ENCODE measurements at places on chromosomes 13 and 19. TPM values are rescaled to one million over a fixed set of nuclear protein-coding genes. Genes with fewer than 3 reads are reported as not detected.
A peak's percentile ranks its signal among the peaks of the same experiment; 100 is the strongest.

CABP5 gene
- not detected for total RNA-seq

ZNF154 gene
- 3.3 TPM for total RNA-seq

DNA sequence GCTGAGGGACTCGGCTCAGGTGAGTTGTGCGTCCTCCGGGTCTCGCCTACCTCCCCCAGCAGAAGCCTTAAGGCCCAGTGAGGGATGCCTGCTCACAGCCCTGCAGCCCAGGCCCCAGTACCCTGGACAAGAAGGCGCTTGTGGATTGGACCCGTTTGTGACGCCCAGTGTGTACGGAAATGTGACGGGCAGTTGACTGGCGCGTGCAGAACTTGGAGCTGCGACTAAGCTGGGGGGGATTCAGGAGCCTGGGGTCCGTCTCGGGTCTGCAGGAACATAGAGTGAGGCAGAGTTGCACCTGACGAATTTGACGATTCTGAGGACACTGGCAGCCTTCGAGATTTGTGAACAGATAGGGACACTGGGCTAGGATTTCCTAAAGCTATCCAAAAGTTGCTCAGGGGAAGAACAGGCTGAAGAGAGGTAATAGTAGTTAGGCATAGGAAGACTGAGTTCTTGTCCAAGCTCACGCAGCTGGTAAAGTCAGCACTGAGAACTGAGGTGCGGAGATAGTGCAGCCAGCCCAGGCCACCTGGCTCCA, 519 bp downstream of the ZNF551 start:
- H3K4me3 ChIP-seq = peak overlapping the region; percentile 100
- DNase-seq = no peak
- H3K27ac ChIP-seq = peak overlapping the region; percentile 58
- no peaks in the 10 kb centered on the region for H3K27me3 ChIP-seq
- peaks cover 27% of the 10 kb centered on the region for H3K36me3 ChIP-seq
- H3K4me1 ChIP-seq = no peaks in the 10 kb centered on the region

GRCh38 chr19:32404933-32405430, 588 bp upstream of the DPY19L3 start:
- peak; percentile 81 for DNase-seq
- H3K4me3 ChIP-seq = peak overlapping the region; percentile 99
- peaks cover 5% of the 10 kb centered on the region for H3K36me3 ChIP-seq
- H3K27me3 ChIP-seq = no peaks in the 10 kb centered on the region
- H3K4me1 ChIP-seq = peaks cover 22% of the 10 kb centered on the region
- H3K27ac ChIP-seq = peak overlapping the region; percentile 100

FAM216B gene
- total RNA-seq = 22.0 TPM

GPR4 gene
- 6.2 TPM for total RNA-seq

GRCh38 chr13:46595136-46595884, 42.3 kb downstream of the LRCH1 start:
- H3K4me3 ChIP-seq = no peak overlapping the region
- H3K27me3 ChIP-seq = no peaks in the 10 kb centered on the region
- H3K4me1 ChIP-seq = peaks cover 40% of the 10 kb centered on the region

GRCh38 chr19:49057636-49058234, at the start of gene CGB7:
TSS of gene CGB7 (minus strand) at chr19:49057749. CDS start at chr19:49055375, 2,374 bp downstream.
- no peaks in the 10 kb centered on the region for H3K4me1 ChIP-seq
- peak within 1 kb of the TSS; percentile 38 for H3K4me3 ChIP-seq
- H3K36me3 ChIP-seq = no peaks in the 10 kb centered on the region
- peak; percentile 63 for DNase-seq
- H3K27ac ChIP-seq = no peak within 1 kb of the TSS

ZNF723 gene
- not detected for total RNA-seq

- H3K4me3 ChIP-seq = no peak overlapping the region
- H3K27me3 ChIP-seq = no peaks in the 10 kb centered on the region
- H3K36me3 ChIP-seq = no peaks in the 10 kb centered on the region
- no peak for DNase-seq
Observed at GRCh38 chr19:27858981-27859581, 1353.9 kb downstream of the UQCRFS1 start.

OVOL3 gene
- total RNA-seq = not detected

DNA sequence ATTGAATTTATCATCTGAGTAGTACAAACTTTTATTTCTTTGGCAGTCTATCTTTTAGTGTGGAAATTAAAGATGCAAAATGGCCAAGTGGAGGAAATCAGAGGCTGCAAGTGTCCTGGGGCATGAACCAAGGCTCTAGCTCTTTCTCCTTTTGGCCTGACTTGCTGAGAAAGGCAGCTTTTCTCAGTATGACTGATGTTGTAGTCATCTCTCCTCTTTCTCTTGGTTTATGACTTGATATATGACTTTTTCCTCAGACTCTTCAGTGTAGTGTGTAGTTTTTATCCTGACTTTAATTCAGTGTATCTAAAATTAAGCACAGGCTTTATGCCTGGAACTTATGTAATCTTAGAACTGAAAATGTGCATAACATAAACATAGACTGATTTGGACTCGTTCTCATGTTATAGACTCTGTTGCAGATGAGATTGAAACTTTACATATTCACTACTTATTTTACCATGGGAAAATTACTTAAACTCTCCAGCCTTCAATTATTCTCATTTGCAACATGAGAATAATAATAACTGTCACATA, 65.7 kb downstream of the SLITRK5 start:
- no peaks in the 10 kb centered on the region for H3K27me3 ChIP-seq
- no peak for DNase-seq
- H3K4me1 ChIP-seq = no peaks in the 10 kb centered on the region
- no peak overlapping the region for H3K27ac ChIP-seq

DNA sequence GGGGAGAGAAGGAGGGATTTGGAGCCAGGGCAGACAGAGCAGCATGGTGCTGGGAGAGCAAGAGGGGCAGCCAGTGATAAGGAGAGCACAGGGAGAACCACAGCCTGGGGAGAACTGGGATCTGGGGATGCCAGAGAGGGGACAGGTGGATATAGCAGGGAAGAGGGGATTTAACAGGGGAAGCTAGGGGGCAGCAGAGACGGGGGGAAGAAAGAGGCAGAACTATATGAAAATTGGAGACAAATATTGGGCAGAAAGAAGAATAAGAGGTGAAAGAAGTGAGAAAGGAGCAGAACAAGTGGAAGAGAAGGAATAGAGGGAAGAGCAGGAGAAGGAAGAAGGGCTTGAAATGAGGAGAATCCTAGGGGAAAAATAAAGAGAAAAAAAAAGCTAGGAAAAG, 6.5 kb upstream of the ZNF528 start:
- no peak overlapping the region for H3K4me3 ChIP-seq
- no peak overlapping the region for H3K27ac ChIP-seq
- peaks cover 13% of the 10 kb centered on the region for H3K36me3 ChIP-seq
- no peak for DNase-seq
- H3K4me1 ChIP-seq = no peaks in the 10 kb centered on the region
- H3K27me3 ChIP-seq = no peaks in the 10 kb centered on the region

TM9SF2 gene
- 60.6 TPM for total RNA-seq

DNA sequence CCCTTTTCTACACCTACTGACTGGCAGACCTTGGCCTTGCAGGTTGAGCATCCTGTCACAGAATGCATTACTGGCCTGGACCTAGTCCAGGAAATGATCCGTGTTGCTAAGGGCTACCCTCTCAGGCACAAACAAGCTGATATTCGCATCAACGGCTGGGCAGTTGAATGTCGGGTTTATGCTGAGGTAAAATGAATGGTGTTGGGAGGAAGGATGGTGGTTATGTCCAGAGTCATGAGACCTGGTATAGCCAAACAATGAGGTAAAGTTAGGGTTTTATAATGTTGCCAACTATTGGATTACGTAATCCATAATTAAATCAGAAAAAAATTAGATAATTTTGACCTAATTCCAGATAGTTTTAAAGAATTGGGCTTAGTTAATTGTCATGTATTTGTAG, 212.5 kb downstream of the PCCA start:
- H3K36me3 ChIP-seq = no peaks in the 10 kb centered on the region
- no peak overlapping the region for H3K4me3 ChIP-seq
- H3K4me1 ChIP-seq = no peaks in the 10 kb centered on the region
- no peaks in the 10 kb centered on the region for H3K27me3 ChIP-seq
- H3K27ac ChIP-seq = no peak overlapping the region

DNA sequence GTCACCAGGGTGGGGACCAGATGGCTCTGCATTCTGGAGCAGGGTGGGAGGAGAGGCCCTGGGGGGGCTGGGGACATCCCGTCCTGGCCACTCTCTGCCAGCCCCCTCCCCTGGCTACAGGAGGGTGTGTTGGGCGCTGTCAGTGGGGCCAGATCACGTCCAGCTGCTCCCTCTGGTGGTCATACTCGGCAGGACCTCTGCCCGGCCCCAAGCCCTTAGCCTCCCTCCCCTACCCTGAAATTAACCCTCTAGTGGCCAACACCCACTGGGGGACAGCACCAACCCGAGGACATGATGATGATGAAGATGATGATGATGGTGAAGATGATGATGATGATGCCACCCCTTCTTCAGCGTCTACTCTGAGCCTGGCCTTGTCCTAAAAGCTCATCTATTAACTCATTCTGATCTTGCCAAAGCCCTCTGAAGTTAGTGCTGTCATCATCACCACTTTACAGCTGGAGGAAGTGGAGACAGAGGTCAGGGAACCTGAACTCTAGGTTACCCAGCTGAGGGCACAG, 590 bp upstream of the LGI4 start:
- no peaks in the 10 kb centered on the region for H3K27me3 ChIP-seq
- peaks cover 65% of the 10 kb centered on the region for H3K4me1 ChIP-seq
- peak; percentile 78 for DNase-seq
- no peaks in the 10 kb centered on the region for H3K36me3 ChIP-seq
- peak overlapping the region; percentile 82 for H3K27ac ChIP-seq

- peak overlapping the region; percentile 48 for H3K27ac ChIP-seq
- no peaks in the 10 kb centered on the region for H3K36me3 ChIP-seq
Observed at GRCh38 chr13:30848332-30849027, 57.6 kb upstream of the MEDAG start.

TNFSF9 gene
- total RNA-seq = not detected

GRCh38 chr19:29675650-29676186, 10.5 kb downstream of the PLEKHF1 start:
- H3K27me3 ChIP-seq = no peaks in the 10 kb centered on the region
- H3K36me3 ChIP-seq = peaks cover 45% of the 10 kb centered on the region
- DNase-seq = no peak
- no peak overlapping the region for H3K4me3 ChIP-seq
- H3K4me1 ChIP-seq = peaks cover 98% of the 10 kb centered on the region

DNA sequence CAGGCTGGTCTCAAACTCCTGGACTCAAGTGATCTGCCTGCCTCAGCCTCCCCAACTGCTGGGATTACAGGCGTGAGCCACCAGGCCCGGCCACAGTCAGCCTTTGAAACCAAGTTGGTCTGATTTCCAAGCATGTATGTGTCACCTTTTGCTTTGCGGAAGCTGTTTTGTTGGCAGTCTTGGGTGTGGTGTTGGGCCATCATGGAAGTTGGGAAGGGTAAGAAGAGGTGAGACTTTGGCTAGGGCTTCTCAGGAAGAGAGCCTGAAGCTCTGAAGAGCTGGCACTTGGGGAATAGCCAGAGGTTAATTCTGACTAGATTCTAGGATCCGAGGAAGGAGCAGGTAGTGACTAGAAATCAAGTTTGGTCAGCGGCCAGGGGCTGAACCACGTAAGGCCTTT, 2.8 kb downstream of the RSPH6A start:
- no peaks in the 10 kb centered on the region for H3K27me3 ChIP-seq
- H3K4me1 ChIP-seq = peaks cover 30% of the 10 kb centered on the region
- H3K36me3 ChIP-seq = no peaks in the 10 kb centered on the region

- H3K27ac ChIP-seq = peak overlapping the region; percentile 96
- H3K4me1 ChIP-seq = no peaks in the 10 kb centered on the region
- no peaks in the 10 kb centered on the region for H3K27me3 ChIP-seq
- peaks cover 6% of the 10 kb centered on the region for H3K36me3 ChIP-seq
- DNase-seq = peak; percentile 68
- H3K4me3 ChIP-seq = peak overlapping the region; percentile 69
Observed at GRCh38 chr19:45766869-45767346, 2.1 kb downstream of the SIX5 start.

ZNF547 gene
- total RNA-seq = 2.4 TPM

GRCh38 chr13:51794964-51795363, 9.0 kb downstream of the DHRS12 start:
- no peak overlapping the region for H3K4me3 ChIP-seq
- no peak for DNase-seq
- H3K36me3 ChIP-seq = peaks cover 8% of the 10 kb centered on the region
- H3K27me3 ChIP-seq = no peaks in the 10 kb centered on the region
- no peaks in the 10 kb centered on the region for H3K4me1 ChIP-seq

CLEC17A gene
- not detected for total RNA-seq

GRCh38 chr19:17320435-17320834, 11.1 kb downstream of the DDA1 start:
- no peak overlapping the region for H3K4me3 ChIP-seq
- no peaks in the 10 kb centered on the region for H3K4me1 ChIP-seq
- DNase-seq = no peak
- H3K27ac ChIP-seq = no peak overlapping the region

- no peaks in the 10 kb centered on the region for H3K4me1 ChIP-seq
- no peak overlapping the region for H3K27ac ChIP-seq
- no peaks in the 10 kb centered on the region for H3K27me3 ChIP-seq
- no peak overlapping the region for H3K4me3 ChIP-seq
- DNase-seq = no peak
- H3K36me3 ChIP-seq = no peaks in the 10 kb centered on the region
Observed at GRCh38 chr13:96935901-96936300, 58.4 kb downstream of the OXGR1 start.

DNA sequence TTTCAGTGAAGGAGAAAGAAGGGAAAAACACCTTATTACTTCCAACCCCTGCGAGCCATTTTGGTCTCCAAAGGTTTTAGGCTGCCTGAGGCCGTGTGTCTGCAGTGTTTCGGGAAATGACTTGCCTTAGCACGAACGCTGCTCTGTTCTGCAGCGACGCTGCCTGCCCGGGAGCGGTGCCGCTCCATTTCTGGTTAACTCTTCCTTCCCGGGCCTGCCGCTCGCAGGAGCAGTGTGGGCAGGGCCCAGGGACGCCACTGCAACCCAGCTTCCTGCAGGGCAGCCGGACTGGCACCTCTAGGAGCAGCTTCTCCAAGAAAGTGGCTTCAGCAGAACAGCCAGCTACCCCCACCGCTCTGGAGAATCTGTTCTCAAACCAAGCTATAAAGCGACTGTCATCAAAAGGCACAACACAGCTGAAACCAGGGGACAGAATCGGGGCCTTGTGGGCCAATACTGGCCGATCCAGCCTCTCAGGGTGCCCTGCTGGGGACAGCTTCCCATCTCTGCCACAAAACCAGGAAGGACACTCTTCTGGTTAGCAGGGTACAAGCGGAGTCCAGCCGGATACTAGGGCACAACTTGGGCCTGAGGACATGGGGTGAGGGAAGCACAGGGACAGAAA, 72.2 kb downstream of the KCTD15 start:
- peak overlapping the region; percentile 12 for H3K27ac ChIP-seq
- H3K4me1 ChIP-seq = peaks cover 9% of the 10 kb centered on the region
- no peaks in the 10 kb centered on the region for H3K27me3 ChIP-seq

MBD3L5 gene
- total RNA-seq = not detected

DNA sequence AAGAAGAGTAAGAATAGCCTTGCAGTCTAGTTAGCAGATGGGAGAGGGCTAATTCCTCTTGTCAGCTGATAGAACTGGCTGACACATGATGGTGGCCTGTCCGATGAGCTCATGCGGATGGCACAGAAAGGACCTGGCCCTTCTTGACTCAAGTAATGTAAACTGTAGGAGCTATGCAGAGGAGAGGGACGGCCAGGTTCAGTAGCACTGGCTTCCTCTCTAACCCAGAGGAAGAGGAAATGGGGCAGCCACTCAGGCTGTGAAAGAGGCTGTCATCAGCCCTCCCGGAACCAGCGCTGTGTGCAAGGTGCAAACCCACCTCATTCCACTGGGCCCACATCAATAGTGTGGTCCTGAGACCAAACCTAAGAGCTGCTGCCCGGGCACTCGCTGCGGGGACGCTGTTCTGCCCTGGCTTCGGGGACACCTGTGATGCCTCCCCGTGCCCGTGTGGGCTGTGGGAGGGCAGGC, 30.8 kb upstream of the USE1 start:
- H3K4me1 ChIP-seq = no peaks in the 10 kb centered on the region
- DNase-seq = no peak
- H3K36me3 ChIP-seq = peaks cover 64% of the 10 kb centered on the region
